ENCODE measurements at places on chromosomes 12 and 14. TPM values are rescaled to one million over a fixed set of nuclear protein-coding genes. Genes with fewer than 3 reads are reported as not detected.

GNB3 gene
- total RNA-seq, result 1.5 TPM

AP1G2 gene
- total RNA-seq, result 45.2 TPM

CMA1 gene
- total RNA-seq, result not detected

AKAP5 gene
- 0.12 TPM for total RNA-seq

OR6S1 gene
- total RNA-seq, result not detected

CLEC4C gene
- not detected for total RNA-seq

MORN3 gene
- total RNA-seq, result 0.12 TPM

PABPN1 gene
- total RNA-seq, result 70.8 TPM

SLCO1C1 gene
- total RNA-seq, result not detected

IL23A gene
- total RNA-seq, result 0.17 TPM

RNASE7 gene
- not detected for total RNA-seq

RTL1 gene
- total RNA-seq, result not detected

CHPT1 gene
- 86.0 TPM for total RNA-seq

CMKLR1 gene
- total RNA-seq, result not detected

ACSM4 gene
- not detected for total RNA-seq

GPR68 gene
- not detected for total RNA-seq

GATC gene
- 32.8 TPM for total RNA-seq

PTHLH gene
- total RNA-seq, result 3.1 TPM

TAS2R10 gene
- not detected for total RNA-seq

KRT72 gene
- not detected for total RNA-seq

C14orf39 gene
- total RNA-seq, result 0.10 TPM

GLI1 gene
- total RNA-seq, result 5.0 TPM

SHMT2 gene
- total RNA-seq, result 373 TPM

KRT79 gene
- total RNA-seq, result not detected

MPHOSPH9 gene
- total RNA-seq, result 90.6 TPM

CLBA1 gene
- 9.1 TPM for total RNA-seq

SRRM4 gene
- total RNA-seq, result not detected

TRPV4 gene
- not detected for total RNA-seq

ANP32D gene
- not detected for total RNA-seq
